Hematopoietic multipotent progenitor cell (in vitro differentiated cells): ENCODE measurements at places on chromosomes 6 and 20.

- no peak for DNase-seq
Observed at GRCh38 chr6:157682856-157683481, 140.1 kb upstream of the SNX9 start.

- DNase-seq, result no peak
Observed at GRCh38 chr20:62832951-62833391, 16.1 kb downstream of the COL9A3 start.

GRCh38 chr6:87155842-87156815, 764 bp downstream of the ZNF292 start:
- peak; percentile 84 for DNase-seq

GRCh38 chr6:69063401-69063800, 428.3 kb downstream of the ADGRB3 start:
- no peak for DNase-seq

- DNase-seq, result no peak
Observed at GRCh38 chr6:158244373-158244772, 67.9 kb upstream of the TULP4 start.

DNA sequence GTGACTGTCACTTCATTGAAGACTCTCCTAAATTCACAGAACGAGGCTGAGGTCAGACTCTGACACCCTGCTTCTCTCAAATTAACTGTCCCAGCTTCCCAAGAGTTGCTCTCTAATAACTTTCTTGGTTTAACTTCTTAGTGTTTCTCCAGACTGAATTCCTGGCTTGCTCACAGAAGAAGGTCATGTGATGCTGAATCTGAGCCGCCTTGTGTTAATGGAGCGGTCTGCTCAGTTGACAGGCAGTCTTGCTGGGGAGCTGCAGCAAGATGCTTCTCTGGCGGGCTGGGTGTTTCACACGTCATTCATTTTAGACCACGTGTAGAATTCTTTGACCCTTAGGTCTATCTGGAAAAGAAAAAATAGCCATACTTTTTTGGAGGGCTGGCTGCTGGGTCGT, 107.3 kb downstream of the FOXO3 start:
- no peak for DNase-seq

GRCh38 chr6:160146454-160147145, 25.0 kb downstream of the SLC22A1 start:
- DNase-seq, result no peak

DNA sequence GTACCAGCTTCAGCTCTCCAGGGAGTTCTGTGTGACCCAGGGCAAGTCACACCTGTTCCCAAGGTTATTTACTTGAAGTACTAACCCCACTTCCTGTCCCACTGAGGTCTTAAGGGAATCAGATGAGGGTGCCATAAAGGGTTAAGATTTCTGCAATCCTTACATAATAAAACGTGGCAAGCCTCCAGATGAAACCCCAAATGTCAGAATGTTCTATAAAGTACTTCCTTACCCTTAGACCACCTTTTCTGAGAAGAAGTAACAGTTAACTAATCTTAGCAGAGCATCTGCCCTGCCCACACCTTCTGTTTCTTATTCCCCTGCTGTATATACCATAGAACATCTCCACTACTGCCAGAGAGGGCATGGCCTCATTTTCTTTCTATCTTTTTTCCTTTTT, 6.0 kb upstream of the AVP start:
- DNase-seq, result no peak

DNA sequence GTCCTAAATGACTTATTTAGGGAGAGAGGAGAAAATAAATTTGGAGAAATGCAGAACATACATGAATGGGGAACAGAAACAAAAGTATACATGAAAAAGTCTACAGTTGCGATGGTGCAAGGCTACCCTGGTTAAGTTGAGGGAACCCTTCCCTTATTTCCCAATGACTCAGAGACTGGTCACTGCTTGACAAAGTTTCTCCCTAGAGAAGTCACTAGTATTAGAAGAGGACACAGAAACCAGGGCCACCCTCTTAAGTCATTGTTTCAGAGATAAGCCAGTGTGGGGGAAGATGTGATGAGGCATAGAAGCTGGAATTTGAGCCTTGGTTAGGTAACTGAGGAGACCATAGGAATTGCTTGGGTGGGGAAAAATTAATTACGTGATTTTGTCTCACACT, 24.4 kb upstream of the EDN1 start:
- no peak for DNase-seq

- no peak for DNase-seq
Observed at GRCh38 chr6:37503309-37503965, 3.7 kb upstream of the CCDC167 start.

- no peak for DNase-seq
Observed at GRCh38 chr6:170292111-170292406, 1.2 kb upstream of the DLL1 start.

GRCh38 chr20:33673410-33674293, 576 bp downstream of the NECAB3 start:
- DNase-seq, result no peak

- no peak for DNase-seq
Observed at GRCh38 chr6:70135219-70136160, 167.4 kb downstream of the COL9A1 start.

DNA sequence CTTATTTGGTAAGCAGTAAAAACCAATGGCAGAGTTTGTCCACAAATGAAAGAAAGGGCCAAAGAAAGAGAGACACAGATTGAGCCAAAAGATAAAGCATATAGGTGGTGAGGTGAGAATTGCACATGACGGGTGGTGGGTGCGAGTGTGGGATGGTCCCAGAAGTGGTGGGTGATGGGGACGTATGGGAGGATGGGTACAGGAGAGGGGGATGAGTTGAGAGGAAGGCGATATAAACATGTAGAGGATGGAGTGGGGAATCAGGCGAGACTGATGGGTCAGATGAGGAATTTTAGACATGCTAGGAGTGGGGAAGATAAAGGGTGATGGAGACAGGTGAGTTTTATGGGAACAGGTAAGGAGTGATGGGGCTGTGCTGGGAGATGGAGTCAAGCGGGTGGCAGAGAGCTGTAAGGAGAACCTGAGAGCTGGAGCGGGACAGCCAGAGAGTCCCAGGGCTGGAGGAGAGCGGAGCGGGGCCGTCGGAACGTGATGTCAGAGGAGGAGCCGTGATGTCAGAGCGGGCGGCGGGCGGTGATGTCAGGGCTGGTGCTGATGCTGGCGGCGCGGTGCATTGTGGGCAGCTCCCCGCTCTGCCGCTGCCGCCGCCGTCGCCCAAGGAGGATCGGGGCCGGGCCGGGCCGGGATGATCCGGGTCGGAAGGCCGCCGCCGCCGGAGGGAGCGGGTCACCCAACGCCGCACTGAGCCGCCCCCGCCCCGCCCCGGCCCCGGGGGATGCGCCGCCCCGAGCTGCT, at the start of gene TTBK1:
Gene TTBK1 (plus strand): TSS at position 574 of the 756 bp plus-strand sequence. CDS start 3,180 bp downstream, outside the sequence.
- no peak for DNase-seq

DNA sequence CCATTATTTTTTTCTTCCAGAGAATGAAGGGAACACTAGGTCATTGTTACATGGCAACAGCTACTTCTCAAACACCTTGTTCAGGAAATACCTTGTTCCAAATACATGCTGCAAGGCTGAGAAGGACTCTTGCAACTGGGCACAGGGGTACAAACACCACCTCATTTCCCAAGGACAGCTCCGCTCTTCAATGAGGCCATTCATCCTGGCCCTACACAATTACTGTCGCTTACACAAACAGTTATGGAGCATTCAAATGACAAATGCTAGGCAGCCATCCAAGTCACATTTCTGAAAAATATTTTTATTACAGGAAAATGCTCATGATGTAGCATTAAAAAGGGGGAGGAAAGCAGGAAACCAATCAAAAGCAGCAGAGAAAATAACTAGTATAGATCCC, 611.9 kb downstream of the DHX35 start:
- DNase-seq, result no peak

DNA sequence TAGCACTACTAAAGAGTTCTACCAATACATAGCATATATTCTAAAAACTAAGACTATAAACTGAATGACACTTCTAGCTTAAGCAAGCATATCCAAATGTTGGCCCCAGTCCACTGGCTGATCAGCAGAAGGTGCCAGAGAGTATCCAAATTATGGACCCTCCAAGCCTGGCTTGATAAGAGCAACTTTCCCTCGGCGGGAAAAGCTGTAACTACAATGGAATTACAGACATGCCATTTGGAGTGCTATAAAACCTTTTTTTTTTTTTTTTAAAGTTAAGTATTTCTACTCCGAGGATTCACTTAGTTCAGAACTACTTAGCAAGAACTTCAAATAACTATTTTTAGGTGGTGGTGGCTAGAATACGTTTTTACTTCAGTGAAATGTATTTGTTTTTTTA, 94.6 kb downstream of the EPB41L2 start:
- DNase-seq, result no peak

GRCh38 chr6:109282756-109283155, 99.5 kb downstream of the CD164 start:
- DNase-seq, result no peak

GRCh38 chr6:87583822-87584221, 6.0 kb downstream of the RARS2 start:
- DNase-seq, result no peak

DNA sequence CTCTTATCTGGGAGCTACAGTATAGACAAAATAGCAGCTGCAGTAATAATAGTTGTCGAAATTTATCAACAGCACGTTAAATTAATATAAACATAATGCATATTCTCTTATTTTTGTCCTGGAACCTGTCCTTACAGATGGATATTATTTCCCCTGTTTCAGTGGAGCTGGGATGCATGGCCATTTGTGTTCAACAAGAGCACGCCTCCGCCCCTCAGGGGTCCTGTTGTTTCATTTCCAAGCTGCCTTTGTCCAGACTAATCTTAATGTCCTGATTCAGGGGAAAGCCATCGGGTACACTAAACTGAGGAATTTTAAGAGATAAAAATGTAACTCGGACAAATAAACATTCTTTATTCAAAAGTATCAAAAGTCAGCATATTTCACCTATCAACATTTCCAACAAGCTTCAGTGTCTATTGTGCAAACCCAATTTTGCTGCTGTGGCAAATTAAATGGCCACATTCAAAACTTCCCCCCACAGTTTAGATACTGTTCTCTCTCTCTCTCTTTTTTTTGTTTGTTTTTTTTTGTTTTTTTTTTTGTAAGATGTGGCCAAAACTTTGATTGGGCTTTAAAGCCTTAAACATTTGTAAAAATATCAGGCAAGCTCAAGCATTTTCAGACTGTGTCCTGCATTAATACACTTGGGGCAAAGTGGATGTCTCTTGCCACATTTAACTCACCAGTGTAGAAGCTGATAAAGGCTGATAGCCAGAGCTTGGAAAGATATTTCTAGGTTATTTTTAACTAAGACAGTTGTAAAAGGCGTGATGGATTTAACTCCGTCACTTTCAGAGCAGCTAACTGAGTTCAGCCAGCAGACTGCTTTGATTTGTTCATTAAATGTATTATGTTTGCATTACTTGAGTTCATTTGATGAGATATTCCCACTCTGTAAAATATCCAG, 112.5 kb upstream of the QKI start:
- DNase-seq, result no peak
